ENCODE measurements at places on chromosomes 1 and 21.

DNA sequence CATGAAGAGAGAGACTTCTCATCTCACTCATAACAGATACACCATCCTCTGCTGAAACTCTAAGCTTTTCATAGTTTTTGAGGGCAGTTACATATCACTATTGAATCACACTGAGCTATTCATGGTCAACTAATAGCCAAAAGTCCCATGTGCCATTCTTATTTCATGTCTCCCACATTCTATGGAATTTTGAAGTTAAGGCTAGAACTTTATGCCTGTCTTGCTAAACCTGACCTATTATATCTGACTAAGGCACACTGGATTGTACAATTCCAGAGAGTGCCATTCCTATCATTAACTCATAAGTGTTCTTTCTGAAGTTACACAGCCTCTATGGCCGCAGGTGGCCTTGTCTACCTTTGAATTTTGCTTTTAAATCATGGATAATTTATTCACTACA, 254.3 kb downstream of the PTPRC start:
- DNase-seq: no peak

GRCh38 chr1:65180977-65181376, 33.0 kb downstream of the AK4 start:
- DNase-seq: no peak

- no peak for DNase-seq
Observed at GRCh38 chr1:76125473-76126219, 51.1 kb downstream of the ST6GALNAC3 start.

- DNase-seq: no peak
Observed at GRCh38 chr1:5992814-5993555, 760 bp upstream of the NPHP4 start.

DNA sequence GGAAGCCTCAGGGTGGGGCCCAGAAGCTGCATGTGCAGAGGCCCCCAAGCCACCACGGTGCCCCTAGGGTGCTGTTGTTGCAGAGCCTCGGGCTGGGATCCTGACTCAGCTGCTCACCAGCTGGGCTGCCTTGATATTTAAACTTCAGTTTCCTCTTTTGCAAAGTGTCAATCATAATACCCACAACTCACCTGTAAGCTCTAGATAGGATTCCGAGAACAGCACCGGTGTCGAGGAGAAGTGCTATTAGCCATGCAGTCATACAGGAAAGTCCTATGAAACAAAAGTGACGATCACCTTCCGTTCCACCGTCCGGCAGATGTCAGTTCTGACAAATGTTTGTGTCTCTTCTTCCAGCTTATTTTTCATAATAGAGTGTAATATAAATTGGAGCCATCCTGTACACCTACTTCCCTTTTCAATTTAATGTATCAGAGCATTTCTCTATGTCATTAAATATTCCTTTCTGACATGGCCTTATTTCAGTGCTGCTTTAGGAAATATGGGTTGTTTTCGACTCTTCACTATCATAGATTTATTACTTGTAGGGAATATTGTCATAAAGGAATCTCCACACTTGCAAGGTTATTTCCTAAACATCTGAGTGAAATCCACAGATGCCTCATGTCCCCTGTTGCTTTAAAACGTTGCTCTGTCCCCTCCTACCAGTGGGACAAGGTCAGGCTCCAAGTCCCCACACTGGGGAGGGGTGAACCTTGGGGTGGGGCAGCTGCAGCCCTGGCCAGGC, 100.8 kb downstream of the SIK1 start:
- DNase-seq: peak; percentile 44

- no peak for DNase-seq
Observed at GRCh38 chr1:109570414-109570813, 22.0 kb downstream of the GNAI3 start.

- DNase-seq: no peak
Observed at GRCh38 chr1:205688171-205689080, 8.1 kb upstream of the SLC45A3 start.

GRCh38 chr1:38270849-38271633, 224.4 kb upstream of the POU3F1 start:
- DNase-seq: no peak

DNA sequence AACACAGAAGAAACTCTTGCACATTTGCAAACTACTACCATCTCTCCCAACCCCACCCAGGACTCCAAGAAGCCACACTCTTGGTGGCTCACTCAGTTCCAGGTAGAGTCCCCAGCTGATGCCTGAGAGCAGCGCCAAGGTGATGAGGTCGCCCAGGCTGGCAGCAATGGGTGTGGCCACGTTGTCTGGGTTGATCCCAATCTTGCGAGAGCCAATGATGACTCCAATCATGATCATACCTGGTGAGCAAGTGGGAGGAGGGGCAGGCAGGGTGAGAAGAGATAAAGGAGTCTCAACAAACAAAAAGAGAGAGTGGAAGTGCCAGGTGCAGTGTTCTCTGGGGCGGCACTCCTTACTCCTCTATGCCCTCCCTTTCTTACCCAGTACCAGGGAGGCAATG, 14.4 kb downstream of the SLC41A1 start:
- DNase-seq: no peak

DNA sequence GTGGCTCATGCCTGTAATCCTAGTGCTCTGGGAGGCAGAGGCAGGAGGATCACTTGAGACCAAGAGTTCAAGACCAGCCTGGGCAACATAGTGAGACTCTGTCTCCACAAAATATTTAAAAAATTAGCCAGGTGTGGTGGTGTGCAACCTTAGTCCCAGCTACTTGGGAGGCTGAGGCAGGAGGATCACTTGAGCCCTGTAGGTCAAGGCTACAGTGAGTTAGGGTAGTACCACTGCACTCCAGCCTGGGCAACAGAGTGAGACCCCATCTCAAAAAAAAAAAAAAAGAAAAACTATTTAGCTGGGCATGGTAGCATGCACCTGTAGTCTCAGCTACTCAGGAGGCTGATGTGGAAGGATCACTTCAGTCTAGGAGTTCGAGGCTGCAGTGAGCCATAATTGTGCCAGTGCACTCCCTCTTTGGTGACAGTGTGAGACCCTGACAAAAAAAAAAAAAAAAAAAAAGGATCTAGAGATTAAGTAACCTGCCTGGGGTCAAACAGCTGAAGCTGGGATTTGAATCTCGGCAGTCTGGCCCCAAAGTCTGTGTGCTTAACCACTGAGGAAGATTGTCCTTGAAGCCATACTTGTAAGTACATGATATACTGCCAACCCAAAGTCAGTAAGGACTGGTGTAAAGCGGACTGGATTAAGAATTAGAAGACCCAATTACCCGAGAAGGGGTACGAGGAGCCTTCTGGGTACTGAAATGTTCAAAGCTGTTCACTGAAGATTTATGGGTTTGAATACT, 31.8 kb downstream of the LRRN2 start:
- no peak for DNase-seq

DNA sequence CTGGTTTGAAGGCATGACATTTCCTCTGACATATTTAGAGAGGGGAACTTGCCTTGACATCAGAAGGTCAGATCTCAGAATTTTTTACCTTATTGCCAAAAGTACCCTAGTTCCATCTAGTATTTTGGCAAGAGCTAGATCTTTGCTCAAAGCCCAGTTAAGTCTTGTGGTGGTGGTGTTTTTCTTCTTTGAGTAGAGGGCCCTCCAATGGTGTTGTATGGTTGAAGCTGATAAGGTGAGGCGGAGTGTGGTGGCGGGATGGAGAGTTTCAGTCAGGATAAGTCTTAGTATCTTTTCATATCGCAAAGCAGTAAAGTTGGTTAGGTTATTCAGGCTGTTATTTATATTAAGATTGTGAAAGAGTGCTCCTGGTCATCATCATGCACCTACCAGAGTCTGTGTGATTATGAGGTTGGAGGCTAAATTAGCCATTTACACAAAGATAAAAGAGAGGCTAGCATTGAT, 20.1 kb upstream of the MACF1 start:
- DNase-seq: no peak

DNA sequence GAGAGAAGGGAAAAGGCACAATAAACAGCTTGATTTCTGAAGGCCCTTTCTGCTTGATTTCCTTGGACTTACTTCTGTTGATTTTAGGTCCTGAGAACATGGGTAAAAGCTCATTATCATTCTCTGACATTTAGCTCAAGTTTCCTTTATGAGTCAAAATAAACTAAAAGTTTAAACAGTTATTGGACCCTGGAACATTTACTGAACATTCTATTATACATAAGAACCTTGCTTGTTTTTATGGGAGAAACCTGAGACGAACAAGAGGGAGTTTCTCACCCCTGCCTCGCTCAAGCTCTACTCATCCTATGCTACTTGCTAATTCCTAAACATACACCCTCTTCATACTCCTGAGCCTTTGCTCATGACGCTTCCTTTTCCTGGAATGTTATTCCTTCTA, 538.3 kb upstream of the PKN2 start:
- no peak for DNase-seq

DNA sequence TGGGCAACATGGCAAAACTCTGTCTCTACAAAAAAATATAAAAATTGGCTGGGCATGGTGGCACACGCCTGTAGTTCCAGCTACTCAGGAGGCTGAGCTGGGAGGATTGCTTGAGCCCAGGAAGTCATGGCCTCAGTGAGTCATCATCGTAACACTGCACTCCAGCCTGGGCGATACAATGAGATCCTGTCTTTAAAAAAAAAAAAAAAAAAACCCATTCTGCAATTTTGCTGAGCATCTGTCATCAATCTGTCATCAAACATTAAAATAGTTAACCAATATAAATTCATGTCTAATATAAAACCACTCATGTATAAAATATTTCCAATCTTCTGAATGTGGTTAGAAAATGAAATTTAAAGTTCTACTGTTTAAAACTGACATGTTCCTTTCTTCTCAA, 56.9 kb downstream of the LPAR3 start:
- DNase-seq: no peak

GRCh38 chr1:151584278-151584677, 27.6 kb upstream of the SNX27 start:
- DNase-seq: no peak

- DNase-seq: no peak
Observed at GRCh38 chr1:29124366-29125236, 898 bp upstream of the TMEM200B start.

GRCh38 chr1:10905841-10906655, 106.4 kb upstream of the TARDBP start:
- no peak for DNase-seq

- DNase-seq: no peak
Observed at GRCh38 chr1:6924891-6925290, 139.6 kb downstream of the CAMTA1 start.

DNA sequence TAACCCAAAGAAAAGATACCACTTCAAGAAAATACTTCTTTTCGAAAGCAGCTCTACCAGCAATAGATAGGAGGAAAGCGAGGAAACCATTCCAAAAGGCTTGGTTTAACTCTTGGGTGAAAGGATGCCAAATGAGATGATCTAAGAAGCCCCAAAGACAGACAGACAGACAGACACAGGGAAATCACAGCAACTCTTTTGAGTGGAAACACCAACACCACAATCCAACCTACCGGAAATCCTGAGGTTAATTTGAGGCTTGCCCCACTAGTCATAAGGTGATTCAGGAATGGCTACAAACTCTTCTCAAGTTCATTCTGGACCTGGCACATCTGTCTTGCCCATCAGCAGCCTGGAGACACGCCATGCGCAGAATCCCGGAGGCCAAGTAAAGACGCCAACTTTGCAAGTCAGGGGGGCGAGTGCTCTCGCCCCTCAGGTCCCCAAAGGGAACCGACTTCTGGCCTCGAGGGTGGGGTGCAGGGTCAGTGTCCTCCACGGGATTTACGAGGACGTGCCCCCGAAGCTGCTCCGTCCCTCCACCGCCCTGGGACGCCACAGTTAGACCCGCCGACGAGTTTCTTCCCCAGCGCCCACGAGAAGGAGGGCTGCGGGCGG, 778 bp downstream of the EVI5 start:
- no peak for DNase-seq

DNA sequence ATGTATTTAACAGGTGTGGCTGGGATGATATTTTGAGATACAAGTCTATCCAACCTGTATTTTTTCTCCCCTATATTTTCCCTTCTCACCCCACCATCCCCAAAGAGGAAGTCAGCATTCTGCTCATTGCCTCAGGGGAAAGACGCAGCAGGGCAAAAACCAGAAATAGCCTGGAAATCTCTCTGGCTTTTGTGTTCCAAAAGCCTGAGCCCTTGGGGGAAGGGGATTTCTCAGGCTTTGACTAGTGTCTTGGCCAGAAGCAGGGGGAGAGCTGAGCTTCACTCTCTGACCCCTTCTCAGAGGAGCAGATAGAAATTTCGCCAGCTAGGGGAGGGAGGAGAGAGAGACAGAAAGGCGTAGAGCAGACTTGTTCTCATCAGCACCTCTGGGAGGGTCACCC, 244.7 kb downstream of the RRAGC start:
- no peak for DNase-seq

DNA sequence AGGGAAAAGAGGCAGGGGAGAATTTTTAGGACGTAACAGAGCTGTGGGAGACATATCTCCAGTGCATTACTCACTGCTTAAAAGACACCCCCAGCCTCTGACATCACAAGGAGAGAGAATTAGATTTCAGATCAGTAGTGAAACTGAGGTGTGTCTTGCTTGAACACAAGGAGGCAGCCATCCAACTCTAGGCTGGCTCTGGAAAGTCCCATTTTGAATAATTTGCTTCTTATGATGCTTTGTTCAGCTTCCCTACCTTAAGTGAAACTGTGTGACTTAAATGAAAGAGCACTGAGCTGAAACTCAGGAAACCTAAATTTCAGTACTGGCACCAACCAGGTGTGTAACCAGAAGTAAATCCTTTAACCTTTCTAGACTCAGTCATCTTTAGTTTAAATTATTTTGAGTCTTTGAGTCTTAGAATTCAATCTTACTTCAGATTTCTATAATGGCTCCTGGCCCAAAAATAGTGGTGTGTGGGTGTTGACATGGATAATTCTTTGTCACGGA, 251.6 kb upstream of the SGIP1 start:
- no peak for DNase-seq

- DNase-seq: no peak
Observed at GRCh38 chr1:232317350-232317749, 312.6 kb downstream of the SIPA1L2 start.

DNA sequence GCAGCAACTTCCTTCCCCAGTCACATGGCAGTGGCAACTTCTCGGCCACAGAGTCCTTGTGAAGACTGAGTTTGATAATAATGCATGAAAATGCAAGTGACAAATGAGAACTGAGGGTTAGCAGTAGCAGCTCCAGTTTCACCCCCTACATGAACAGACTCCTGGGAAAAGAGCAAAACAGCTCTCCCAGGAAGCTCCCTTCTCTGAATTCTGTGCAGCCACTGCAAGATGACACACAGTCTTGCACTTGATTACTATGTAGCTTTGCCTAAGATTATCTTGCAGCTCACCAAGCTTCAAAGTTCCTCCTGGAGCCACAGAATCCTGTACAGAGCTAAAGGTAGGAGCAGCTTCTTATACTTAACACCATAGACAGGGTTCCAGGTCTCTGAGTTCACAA, 4.7 kb downstream of the PGBD5 start:
- no peak for DNase-seq

- no peak for DNase-seq
Observed at GRCh38 chr1:26358411-26359384, 4.8 kb upstream of the CRYBG2 start.

- no peak for DNase-seq
Observed at GRCh38 chr21:42225571-42226155, 6.7 kb downstream of the ABCG1 start.

GRCh38 chr21:41317063-41317392, 427 bp downstream of the FAM3B start:
- no peak for DNase-seq

- DNase-seq: no peak
Observed at GRCh38 chr1:160206421-160207117, 1.4 kb downstream of the PEA15 start.

- DNase-seq: no peak
Observed at GRCh38 chr1:177998696-177999631, 29.1 kb upstream of the SEC16B start.

GRCh38 chr1:66876664-66877063, 48.0 kb downstream of the DNAI4 start:
- DNase-seq: no peak

GRCh38 chr1:198864695-198865094, 225.9 kb downstream of the PTPRC start:
- no peak for DNase-seq
